Activated CD4-positive, CD25-positive, alpha-beta regulatory T cell treated with anti-CD3 and anti-CD28 coated beads, Interleukin-2, amount 50 U/mL, for 24 hours (primary cell): ENCODE measurements at places on chromosomes 6 and 20.

GRCh38 chr6:17001188-17001587 lies 100.7 kb upstream of the STMND1 start:
- ATAC-seq, result no peak

GRCh38 chr6:77653816-77654215 lies 977 bp downstream of the MEI4 start:
- ATAC-seq, result no peak

DNA sequence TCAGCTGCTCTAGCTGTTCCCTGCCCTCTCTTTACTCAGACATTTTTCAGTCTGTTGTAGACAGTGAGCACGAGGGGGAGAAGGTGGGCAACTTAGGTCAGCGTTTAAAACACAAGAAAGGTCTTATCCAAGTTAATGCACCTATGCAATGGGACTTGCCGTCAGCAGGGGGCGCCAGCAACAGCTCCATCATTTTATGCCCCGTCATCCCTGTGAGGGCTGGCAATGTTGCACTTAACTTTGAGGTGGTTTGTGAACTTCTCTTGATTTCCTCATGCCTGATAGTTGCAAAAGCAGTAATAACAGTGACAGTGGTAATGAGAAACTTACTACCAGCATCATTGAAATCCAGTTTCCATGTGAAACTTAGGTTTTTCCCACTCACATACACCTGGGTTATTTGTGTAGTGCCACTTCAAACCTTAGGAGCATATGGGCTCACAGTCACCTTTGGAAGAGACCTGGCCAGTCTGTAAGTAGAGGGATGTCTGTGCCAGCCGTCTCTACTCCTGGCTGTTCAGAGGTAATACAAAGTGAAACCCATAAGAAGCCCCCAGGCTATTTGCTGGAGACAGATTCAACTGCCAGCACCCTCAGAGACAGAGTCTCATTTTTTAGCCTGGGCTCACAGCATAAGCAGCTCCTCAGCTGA lies 44.9 kb upstream of the ID1 start:
- ATAC-seq, result peak; percentile 73

DNA sequence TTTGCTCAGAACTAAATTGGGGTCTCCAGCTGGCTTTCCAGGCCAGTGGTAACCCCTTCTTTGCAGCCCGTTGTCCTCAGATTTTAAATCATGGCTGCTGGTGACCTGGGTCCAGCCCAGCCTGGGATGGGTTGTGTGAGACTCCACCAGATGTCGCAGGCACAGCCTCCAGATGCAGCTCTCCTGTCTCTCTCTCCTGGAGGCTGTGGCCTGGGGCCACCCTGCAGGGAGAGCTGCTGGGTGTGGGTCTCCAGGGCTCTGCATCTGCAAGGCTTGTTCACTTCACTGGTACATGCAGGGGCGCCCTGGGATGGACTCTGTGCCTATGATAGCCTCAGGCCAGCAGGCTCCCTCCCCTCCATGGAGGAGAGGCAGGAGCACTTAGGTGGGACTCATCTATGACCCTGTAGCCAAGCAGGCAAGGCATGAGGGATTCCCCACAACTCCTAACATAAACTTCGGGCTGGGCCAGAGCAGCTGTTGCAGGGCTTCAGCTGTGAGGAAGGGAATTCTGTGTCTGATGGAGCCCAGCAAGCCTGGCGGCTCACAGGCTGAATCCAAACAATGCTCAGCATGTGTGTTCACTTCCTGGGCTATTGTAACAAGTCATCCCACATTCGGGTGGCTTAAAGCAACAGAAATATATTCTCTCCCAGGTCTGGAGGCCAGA lies 94.7 kb upstream of the NXT1 start:
- no peak for ATAC-seq

GRCh38 chr6:4890191-4890590 lies 113.6 kb downstream of the RPP40 start:
- ATAC-seq, result no peak

- no peak for ATAC-seq
Observed at GRCh38 chr20:22836211-22836610, 198.9 kb upstream of the SSTR4 start.

DNA sequence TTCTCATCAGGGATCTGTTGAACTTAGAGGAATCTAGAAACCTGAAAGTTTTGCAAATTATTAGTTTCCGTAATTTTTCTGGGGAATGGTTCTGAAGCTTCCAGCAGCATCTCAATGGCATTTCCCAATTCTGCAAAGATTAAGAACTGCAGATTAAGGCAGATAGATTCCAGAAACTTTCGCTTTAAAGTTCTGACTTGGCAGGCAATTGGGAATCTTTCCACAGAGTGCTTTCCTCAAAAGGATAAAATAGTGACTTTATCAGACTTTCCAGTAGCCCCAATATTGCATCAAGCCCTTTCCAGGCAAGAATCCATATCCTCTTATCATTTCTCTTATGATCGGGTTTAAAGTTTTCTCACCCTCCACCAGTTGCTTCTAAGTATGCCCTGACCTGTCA lies 261.1 kb downstream of the FNDC1 start:
- ATAC-seq, result no peak

- no peak for ATAC-seq
Observed at GRCh38 chr20:47800623-47801022, 15.3 kb upstream of the SULF2 start.

GRCh38 chr6:144123421-144123820 lies 26.9 kb upstream of the STX11 start:
- no peak for ATAC-seq

GRCh38 chr20:49513517-49513916 lies 31.0 kb upstream of the KCNB1 start:
- no peak for ATAC-seq

DNA sequence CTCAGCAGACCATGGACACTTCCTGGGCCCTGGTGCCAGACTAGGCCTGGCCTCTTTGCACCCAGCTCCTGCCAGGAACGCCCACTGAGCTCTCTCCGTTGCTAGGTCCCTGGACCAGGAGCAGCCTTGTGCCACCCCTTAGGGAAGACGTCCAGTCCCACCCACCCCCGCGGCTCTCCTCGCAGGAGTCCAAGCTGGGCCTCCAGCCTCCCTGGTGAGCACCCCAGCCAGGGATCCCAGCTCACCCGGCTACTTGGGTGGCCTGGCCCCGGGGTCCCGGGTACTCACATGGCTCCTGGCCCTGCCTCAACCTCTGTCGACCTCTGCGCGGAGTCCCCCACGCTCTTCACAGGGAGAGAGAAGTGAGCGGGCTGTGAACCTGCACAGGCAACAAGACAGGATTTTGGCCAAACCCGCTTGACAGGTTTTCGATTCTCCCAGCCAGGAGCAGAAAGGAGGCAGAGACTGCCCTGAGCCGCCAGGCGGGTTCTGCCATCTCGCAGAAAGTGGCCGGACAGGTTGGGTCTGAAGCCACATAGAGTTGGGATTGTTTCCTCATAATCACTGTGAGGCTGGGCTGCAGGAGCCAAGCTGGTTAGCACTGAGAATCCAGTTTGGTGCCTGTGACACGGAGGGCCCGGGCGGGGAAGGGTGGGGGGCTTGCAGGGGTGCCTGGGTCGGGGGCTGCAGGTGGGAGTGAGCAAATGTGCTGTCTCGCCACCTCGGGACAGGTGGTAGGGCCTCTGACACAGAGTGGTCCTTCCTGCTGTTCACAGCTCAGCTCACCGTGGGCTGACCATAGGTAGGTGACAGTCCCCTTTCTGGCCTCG lies at the start of gene RBBP8NL:
Gene RBBP8NL (minus strand): TSS at position 368 of the 830 bp plus-strand sequence. CDS start 7,892 bp downstream, outside the sequence.
- ATAC-seq, result no peak

DNA sequence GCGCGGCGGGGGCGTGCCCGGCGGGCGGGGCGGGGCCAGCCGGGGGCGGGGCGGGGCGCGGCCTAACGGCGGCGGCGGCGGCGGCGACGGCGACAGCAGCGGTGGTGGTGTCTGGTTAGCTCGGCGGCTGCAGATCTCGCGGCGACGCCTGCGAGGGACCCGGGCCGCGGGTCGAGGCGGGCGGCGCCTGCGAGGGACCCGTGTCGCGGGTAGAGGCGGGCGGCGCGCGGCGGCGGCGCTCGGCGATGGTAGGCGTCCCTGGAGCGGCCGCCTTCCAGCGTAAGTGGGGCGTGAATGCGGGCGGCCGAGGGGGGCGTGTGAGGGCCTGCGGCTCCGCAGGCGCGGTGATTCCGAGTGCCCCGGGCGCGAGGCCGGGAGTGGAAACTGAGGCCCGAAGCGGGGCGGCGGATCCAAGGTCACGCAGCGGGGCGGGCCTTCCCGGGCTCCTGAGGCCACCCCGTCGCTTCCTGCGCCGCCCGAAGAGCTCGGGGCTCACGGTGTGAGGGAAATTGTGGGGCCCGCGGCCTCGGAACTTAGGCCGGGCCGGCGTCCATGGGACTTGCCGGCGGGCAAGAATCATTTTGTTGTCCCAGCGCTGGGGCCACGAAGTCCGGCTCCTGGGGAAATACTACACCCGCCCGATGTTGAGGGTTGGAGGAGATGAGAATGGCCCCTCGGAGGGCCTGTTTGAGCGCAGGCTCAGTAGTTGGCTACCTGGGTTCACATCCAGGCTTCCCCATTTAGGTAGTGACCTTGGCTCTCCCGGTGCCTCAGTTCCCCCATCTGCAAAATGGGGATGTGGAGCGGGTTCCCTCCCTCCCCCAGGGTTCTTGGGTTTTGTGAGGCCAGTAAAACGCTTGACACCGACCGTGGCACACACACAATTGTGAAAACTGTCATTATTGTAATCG lies at the start of gene CBFA2T2:
Gene CBFA2T2 (plus strand): TSS at position 74 of the 911 bp plus-strand sequence. CDS start 172 bp downstream, at position 246.
- peak; percentile 62 for ATAC-seq

DNA sequence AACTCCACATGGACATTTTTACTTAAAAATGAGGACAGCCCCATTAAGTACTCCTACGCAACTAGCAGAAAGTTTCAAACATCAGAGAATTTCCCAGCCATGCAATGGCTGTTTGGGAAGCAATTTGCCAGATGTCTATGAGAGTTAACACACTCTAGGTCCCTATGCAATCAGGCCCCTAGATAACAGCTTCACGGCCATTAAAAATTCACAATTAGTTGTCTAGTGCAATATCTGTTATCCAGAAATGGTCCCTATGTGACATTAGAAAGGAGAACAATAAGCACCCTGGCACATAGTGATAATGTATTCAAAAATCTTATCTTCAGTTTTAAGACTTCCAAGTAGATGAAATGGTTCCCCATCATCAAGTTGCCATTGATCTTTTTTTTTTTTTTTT lies 174.3 kb upstream of the NRSN1 start:
- ATAC-seq, result no peak

DNA sequence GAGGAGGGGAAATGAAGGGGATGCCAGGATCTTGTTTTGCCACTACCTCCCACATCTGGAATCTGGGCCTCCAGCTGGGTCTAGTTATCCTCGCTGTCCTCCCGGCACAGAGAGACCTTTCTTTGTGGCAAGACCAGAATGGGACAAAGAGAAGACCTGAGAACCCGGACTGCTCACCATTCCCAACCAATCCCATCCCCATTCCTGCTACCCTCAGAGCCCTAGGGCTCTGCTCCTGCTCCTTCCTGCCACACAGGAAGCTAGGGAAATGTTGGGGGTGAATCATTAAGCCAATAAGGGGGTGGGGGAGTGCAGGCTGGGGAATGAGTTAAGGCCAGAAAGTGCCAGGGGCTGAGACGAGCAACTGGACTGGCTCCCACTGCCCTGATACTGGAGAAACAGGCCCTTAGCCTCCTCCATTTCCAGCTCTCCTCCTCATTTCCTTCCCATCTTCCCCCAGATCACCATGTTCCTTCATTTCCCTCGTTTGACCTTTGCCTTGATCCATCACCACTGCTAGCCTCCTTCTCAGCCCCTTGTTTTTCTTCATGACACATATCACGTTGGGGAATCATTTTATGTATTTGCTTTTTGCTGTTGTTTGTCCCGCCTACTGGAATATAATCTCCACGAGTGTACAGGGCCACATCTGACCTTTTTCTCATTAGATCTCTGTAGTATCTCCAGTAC lies 4.6 kb upstream of the IER3 start:
- ATAC-seq, result no peak

- no peak for ATAC-seq
Observed at GRCh38 chr20:62066983-62067433, 1.3 kb upstream of the TAF4 start.

- ATAC-seq, result no peak
Observed at GRCh38 chr6:130980310-130981032, 82.6 kb downstream of the EPB41L2 start.

GRCh38 chr20:37737826-37738420 lies 44.1 kb downstream of the CTNNBL1 start:
- ATAC-seq, result no peak

GRCh38 chr20:10261702-10262101 lies 43.1 kb downstream of the SNAP25 start:
- no peak for ATAC-seq

- no peak for ATAC-seq
Observed at GRCh38 chr6:170027647-170028043, 263.2 kb downstream of the DLL1 start.

DNA sequence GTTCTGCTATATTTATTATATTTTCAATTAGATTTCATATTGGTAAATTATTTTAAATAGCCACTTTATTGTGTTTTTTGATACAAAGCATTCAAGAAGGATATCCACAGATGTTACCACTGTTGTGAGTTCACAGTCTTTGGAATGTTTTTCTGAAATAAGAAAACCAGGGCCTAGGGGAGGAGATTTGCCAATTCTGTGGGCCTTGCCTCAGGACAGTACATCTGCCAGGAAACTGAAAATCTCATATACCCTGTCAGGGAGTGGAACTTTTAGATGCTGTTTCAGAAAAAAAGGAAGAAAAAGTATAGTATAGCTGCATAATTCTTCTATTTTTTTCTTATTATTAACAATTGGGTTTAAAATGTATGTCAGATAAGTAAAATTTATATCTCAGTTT lies 995.9 kb upstream of the ADGRB3 start:
- no peak for ATAC-seq

GRCh38 chr6:127302728-127303660 lies 36.3 kb downstream of the RNF146 start:
- ATAC-seq, result peak; percentile 39

DNA sequence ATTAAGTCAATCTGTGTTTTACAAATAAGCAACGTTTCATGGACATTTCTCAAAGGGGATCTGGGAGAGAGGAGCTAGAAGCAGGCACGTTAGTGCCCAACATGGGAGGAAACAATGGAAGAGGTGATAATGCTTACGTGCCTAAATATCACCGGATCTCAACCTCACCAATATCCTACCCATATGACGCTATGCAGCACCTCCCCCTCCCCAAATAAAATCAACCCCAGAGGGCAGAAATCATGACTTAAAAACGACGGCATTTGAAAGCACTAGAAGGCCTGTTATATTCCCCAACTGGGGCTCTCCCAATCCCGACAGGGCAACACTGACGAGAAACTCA lies 425 bp downstream of the HBS1L start:
- no peak for ATAC-seq
